ENCODE measurements at places on chromosomes 3 and 15. TPM values are rescaled to one million over a fixed set of nuclear protein-coding genes. Genes with fewer than 3 reads are reported as not detected.

- no peak overlapping the region for H3K27ac ChIP-seq
- no peaks in the 10 kb centered on the region for H3K36me3 ChIP-seq
- H3K27me3 ChIP-seq, result no peaks in the 10 kb centered on the region
- no peak overlapping the region for H3K4me3 ChIP-seq
- no peaks in the 10 kb centered on the region for H3K4me1 ChIP-seq
These were observed 203.7 kb downstream of the ABHD5 start for GRCh38 chr3:43894176-43895049.

GRCh38 chr3:110806924-110807323 is 264.7 kb upstream of the NECTIN3 start:
- DNase-seq, result peak; percentile 7
- H3K27me3 ChIP-seq, result no peaks in the 10 kb centered on the region
- no peak overlapping the region for H3K4me3 ChIP-seq
- H3K36me3 ChIP-seq, result no peaks in the 10 kb centered on the region
- peaks cover 4% of the 10 kb centered on the region for H3K4me1 ChIP-seq
- no peak overlapping the region for H3K27ac ChIP-seq

GRCh38 chr15:72844067-72844466 is 60.5 kb upstream of the ADPGK start:
- no peak overlapping the region for H3K4me3 ChIP-seq
- no peak for DNase-seq
- peaks cover 6% of the 10 kb centered on the region for H3K36me3 ChIP-seq
- no peak overlapping the region for H3K27ac ChIP-seq
- H3K4me1 ChIP-seq, result no peaks in the 10 kb centered on the region

C15orf40 gene
- total RNA-seq, result 38.1 TPM

- H3K27ac ChIP-seq, result peak overlapping the region; percentile 84
- H3K4me1 ChIP-seq, result peaks cover 19% of the 10 kb centered on the region
- peak; percentile 88 for DNase-seq
- H3K36me3 ChIP-seq, result peaks cover 20% of the 10 kb centered on the region
- H3K4me3 ChIP-seq, result peak overlapping the region; percentile 61
These were observed 21.6 kb downstream of the BDH1 start for GRCh38 chr3:197533927-197534725.

GOLGA6A gene
- total RNA-seq, result not detected

GRCh38 chr3:144350125-144350524 is 378.5 kb downstream of the DIPK2A start:
- no peak overlapping the region for H3K27ac ChIP-seq
- H3K27me3 ChIP-seq, result no peaks in the 10 kb centered on the region
- DNase-seq, result no peak
- H3K4me3 ChIP-seq, result no peak overlapping the region

CHRNA7 gene
- total RNA-seq, result 0.23 TPM

AADACL2 gene
- not detected for total RNA-seq

DNA sequence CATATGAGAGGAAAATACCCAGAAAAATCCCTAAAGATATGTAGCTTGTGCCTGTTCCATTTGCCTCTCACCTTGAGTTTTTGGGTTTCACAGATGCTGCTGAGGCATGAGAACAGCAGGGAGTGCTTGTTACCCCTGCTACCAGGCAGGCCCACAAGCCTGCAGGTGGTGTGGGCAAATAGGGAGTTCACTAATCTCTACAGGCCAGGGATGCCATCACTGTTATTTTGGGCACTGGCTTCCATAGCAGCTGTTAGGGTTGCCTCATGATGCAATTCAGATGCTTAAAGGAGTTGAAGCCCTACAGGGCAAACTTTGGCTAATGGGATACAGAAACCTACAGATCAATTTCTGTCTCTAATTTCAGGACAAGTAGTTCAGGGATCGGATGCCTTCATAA is 873.5 kb downstream of the OTOL1 start:
- H3K27ac ChIP-seq, result no peak overlapping the region
- no peak overlapping the region for H3K4me3 ChIP-seq
- H3K36me3 ChIP-seq, result no peaks in the 10 kb centered on the region
- no peak for DNase-seq
- H3K27me3 ChIP-seq, result no peaks in the 10 kb centered on the region

- peaks cover 21% of the 10 kb centered on the region for H3K4me1 ChIP-seq
- peak overlapping the region; percentile 91 for H3K27ac ChIP-seq
- no peak for DNase-seq
- H3K27me3 ChIP-seq, result no peaks in the 10 kb centered on the region
These were observed 369.7 kb upstream of the PROK2 start for GRCh38 chr3:72154391-72155335.

MRPL46 gene
- total RNA-seq, result 15.4 TPM

PLSCR5 gene
- total RNA-seq, result not detected

DNA sequence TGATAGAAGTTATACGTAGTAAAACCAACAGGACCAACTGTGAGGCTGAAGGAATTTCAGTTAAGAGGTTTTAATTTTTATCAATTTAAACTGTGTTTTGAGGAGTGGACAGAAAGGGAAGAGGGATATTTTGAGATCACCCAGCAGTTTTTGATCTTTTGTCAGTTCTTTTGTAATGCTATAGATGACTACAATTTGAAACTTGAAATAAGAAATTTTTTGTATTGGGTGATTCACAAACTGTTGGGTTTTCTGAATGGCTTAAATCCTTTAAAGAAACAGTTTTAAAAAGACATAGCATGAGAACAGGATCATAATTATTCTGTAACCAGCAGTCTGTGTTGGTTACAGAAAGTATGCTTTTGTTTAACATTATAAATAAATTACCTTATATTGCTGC is 67.4 kb downstream of the TCF12 start:
- no peaks in the 10 kb centered on the region for H3K27me3 ChIP-seq
- no peaks in the 10 kb centered on the region for H3K36me3 ChIP-seq
- peak overlapping the region; percentile 42 for H3K27ac ChIP-seq
- peaks cover 26% of the 10 kb centered on the region for H3K4me1 ChIP-seq
- no peak for DNase-seq
- H3K4me3 ChIP-seq, result no peak overlapping the region

DNA sequence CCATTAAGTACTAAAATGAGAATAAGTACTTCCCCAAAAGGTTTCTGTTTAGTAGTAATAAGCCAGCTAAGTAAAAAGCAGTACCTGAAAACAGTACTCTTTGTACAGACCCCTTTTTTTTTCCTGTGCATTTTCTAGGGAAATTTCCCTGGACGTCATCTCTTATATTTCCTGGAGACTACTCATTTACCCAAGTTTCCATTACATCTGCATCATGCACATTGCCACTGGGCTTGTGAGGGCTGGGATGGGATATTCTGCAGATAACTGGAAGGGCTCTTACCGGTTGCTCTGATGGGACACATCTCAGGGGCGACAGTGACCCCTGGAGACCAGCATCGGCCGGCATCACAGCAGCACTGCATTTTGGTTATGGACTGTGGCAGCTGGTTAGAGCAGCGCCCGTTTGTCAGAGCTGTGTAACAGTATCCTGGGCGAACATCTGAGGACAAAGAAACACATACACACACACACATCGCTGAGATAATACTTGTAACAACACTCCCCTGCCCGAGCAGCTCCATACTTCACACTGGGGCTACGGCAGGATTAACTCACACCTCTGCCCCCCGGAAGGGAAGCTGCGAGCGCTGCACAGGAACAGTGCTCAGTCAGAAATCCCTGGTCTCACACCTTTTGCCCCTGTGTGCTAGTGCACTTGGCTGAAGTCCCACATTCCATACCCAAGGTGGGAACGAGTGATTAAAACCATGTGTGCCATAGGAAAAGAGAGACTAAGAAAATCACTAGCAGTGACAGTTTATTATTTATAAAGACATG is 124.9 kb downstream of the FBN1 start:
- no peak overlapping the region for H3K4me3 ChIP-seq
- peak; percentile 1 for DNase-seq
- H3K27ac ChIP-seq, result no peak overlapping the region
- H3K36me3 ChIP-seq, result no peaks in the 10 kb centered on the region

DNA sequence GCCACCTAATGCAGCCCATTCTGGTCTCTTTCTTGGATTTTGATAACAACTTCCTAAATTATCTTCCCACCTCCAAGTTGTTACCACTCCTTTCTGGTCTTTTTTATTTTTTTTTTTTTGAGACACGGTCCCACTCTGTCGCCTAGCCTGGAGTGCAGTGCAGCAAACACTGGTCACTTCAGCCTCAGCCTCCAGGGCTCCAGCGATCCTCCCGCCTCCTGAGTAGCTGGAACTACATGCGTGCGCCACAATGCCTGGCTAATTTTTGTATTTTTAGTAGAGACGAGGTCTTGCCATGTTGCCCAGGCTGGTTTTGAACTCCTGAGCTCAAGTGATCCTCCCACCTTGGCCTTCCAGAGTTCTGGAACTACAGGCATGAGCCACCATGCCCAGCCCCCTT is 92.8 kb upstream of the BHLHE40 start:
- no peak overlapping the region for H3K27ac ChIP-seq
- H3K4me1 ChIP-seq, result peaks cover 6% of the 10 kb centered on the region
- no peak overlapping the region for H3K4me3 ChIP-seq
- peaks cover under 1% of the 10 kb centered on the region for H3K36me3 ChIP-seq
- H3K27me3 ChIP-seq, result no peaks in the 10 kb centered on the region
- DNase-seq, result no peak

CSK gene
- total RNA-seq, result 65.3 TPM

- no peaks in the 10 kb centered on the region for H3K27me3 ChIP-seq
- no peaks in the 10 kb centered on the region for H3K36me3 ChIP-seq
- no peak for DNase-seq
- H3K4me3 ChIP-seq, result no peak overlapping the region
These were observed 18.5 kb downstream of the BFSP2 start for GRCh38 chr3:133418361-133418760.

- H3K4me3 ChIP-seq, result peak overlapping the region; percentile 75
- peak overlapping the region; percentile 87 for H3K27ac ChIP-seq
- peak; percentile 45 for DNase-seq
- peaks cover 31% of the 10 kb centered on the region for H3K4me1 ChIP-seq
- H3K36me3 ChIP-seq, result peaks cover 46% of the 10 kb centered on the region
These were observed 2.4 kb downstream of the ANAPC13 start for GRCh38 chr3:134483195-134483900.

DNA sequence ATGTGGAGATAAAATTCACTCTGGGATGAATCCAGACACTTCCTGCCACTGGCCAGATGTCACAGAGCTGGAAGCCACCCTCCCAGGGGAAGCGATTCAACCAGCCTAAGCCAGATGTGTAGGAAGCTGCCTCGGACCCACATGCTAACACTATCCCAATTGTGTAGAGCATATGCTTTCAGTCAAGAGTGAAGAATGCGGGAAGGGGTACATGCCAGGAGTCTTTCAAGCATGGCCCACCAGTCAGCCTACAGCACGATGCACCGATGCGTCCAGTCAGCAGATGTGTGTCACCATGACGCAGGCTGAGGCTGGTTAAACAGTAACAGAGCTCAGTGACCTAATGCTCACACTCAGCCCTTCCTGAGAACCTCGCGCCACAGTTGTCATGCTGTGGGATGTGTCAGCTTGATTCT is 38.8 kb upstream of the BNC1 start:
- no peaks in the 10 kb centered on the region for H3K36me3 ChIP-seq
- no peaks in the 10 kb centered on the region for H3K27me3 ChIP-seq

DNA sequence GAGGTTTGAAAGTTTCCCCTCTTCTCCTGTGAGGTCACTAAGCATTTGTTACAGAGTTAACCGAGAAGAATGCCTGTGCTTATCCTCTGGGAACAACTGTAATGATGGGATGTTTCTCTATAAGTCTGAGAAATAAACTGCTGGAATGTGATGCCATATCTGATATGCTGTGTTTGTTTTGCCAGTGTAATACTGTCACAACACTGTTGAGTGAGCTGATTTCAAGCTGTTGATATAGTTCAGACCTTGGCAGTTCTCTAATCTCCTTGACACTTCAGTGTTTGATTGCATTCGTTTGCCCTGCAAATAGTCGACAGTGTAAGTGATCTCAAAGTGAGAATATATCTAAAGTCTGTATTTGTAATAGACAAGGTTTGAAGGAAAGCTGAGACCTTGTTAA is 73.3 kb downstream of the PTPRG start:
- H3K4me1 ChIP-seq, result peaks cover 28% of the 10 kb centered on the region
- H3K4me3 ChIP-seq, result no peak overlapping the region
- DNase-seq, result no peak
- no peak overlapping the region for H3K27ac ChIP-seq
- no peaks in the 10 kb centered on the region for H3K27me3 ChIP-seq

- H3K4me1 ChIP-seq, result peaks cover 2% of the 10 kb centered on the region
- no peaks in the 10 kb centered on the region for H3K36me3 ChIP-seq
- H3K27ac ChIP-seq, result no peak overlapping the region
- H3K4me3 ChIP-seq, result no peak overlapping the region
- no peaks in the 10 kb centered on the region for H3K27me3 ChIP-seq
These were observed 171.2 kb downstream of the ADAMTS17 start for GRCh38 chr15:100170291-100171210.

WDR93 gene
- total RNA-seq, result 0.47 TPM

- no peaks in the 10 kb centered on the region for H3K36me3 ChIP-seq
- no peak overlapping the region for H3K27ac ChIP-seq
- no peak overlapping the region for H3K4me3 ChIP-seq
- peaks cover 45% of the 10 kb centered on the region for H3K27me3 ChIP-seq
- no peaks in the 10 kb centered on the region for H3K4me1 ChIP-seq
These were observed 243.7 kb downstream of the UACA start for GRCh38 chr15:70519616-70520015.

LRRC34 gene
- not detected for total RNA-seq

GRCh38 chr15:81091889-81092558 is 42.0 kb upstream of the CFAP161 start:
- H3K36me3 ChIP-seq, result no peaks in the 10 kb centered on the region
- peaks cover 10% of the 10 kb centered on the region for H3K27me3 ChIP-seq
- no peak overlapping the region for H3K4me3 ChIP-seq

GRCh38 chr3:141106842-141107241 is 55.7 kb downstream of the SPSB4 start:
- H3K27ac ChIP-seq, result no peak overlapping the region
- no peaks in the 10 kb centered on the region for H3K36me3 ChIP-seq
- H3K27me3 ChIP-seq, result no peaks in the 10 kb centered on the region
- H3K4me1 ChIP-seq, result no peaks in the 10 kb centered on the region

DNA sequence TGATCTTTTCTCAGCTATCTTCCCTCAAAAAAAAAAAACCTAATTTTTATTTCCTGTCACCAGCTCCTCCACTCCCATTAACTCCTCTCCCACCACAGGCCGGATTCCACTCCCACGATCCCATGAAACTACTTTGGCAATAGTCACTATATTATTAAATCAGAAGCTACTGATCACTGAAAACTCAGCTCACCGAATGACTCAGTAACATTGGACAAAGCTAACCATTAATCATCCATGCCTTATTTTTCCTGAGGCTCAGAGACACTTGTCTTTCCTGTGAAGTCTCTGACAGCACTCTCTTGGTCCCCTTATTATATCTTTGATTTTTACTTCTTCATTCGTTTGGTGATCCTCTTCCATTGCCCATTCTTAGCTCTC is 260.2 kb downstream of the CGGBP1 start:
- H3K27ac ChIP-seq, result no peak overlapping the region
- DNase-seq, result no peak
- peaks cover 3% of the 10 kb centered on the region for H3K27me3 ChIP-seq

GRCh38 chr15:81301385-81301784 is 22.6 kb downstream of the STARD5 start:
- no peak for DNase-seq
- no peak overlapping the region for H3K27ac ChIP-seq
- H3K4me1 ChIP-seq, result peaks cover 28% of the 10 kb centered on the region
- H3K4me3 ChIP-seq, result no peak overlapping the region
- no peaks in the 10 kb centered on the region for H3K36me3 ChIP-seq

Measured in MCF 10A (cell line).